ENCODE measurements at places on chromosomes 6 and 20.

DNA sequence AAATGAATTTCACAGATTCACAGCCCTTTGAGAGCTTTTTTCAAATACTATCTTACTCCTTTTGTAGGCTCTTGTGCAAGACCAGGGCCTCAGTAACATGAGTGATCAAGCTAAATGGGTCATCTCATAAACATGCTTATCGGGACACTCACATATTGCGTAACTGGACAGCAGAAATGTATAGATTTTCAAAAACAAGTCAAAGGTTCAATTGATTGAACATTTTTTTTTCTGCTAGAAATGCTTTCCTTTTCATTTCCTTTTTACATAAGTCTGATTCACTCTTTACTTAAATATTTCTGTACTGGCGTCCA lies 8.7 kb upstream of the SALL4 start:
- H3K27me3 ChIP-seq = peaks cover 27% of the 10 kb centered on the region
- no peaks in the 10 kb centered on the region for H3K36me3 ChIP-seq
- no peak overlapping the region for H3K27ac ChIP-seq
- DNase-seq = no peak
- no peaks in the 10 kb centered on the region for H3K4me1 ChIP-seq

DNA sequence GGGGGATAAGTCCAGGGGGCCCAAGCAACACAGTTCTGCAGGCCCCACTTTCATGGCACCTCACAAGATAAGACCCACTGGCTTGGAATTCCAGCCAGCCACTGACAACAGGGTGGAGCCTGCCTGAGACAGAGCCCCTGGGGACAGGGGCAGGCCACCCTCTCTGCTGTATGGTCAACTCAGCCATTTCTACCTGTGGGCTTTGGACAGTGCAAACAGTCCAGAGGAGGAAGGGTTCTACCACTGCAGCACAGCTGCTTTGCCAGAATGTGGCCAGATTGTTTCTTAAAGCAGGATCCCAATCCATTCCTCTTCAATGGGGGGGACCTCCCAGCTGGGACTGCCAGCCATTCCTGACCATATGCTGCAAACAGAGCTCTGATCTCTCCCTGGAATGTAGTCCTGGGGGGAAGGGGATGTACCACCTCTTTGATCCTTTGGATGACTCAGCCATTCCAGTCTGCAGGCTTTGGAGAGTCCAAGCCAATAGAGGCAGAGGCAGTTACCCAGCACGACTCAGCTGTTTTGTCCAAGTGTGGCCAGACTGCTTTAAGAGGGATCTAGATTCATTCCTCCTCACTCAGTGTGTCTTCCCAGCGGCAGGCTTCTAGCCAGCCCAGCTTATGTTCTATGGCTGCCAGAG lies 842.2 kb downstream of the EPHA7 start:
- H3K4me1 ChIP-seq = no peaks in the 10 kb centered on the region
- DNase-seq = no peak
- H3K36me3 ChIP-seq = no peaks in the 10 kb centered on the region

DNA sequence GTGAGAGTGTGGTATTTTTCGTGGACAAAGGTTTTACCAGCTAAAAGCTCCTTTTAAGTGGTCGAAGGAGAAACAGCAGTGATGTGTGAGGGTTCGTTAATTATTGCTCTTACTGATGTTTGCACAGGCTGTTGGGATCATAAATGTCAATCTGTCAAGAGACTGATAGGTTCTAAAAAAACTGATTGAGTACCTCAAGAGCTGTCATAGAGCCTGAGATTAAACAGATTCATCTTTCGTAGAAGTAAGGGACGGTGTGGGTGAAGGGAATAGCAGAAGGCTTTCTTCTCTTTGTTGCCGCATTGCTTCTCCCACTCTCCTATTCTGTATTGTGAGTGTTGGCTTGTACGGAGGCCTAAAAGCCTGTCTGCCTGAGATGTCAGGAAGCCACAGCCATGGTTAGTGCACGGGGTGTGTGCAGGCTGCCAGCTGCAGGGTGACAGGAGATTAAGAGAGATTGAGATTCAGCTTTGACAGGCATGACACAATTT lies 291.0 kb downstream of the ZFAND3 start:
- no peak overlapping the region for H3K4me3 ChIP-seq
- H3K27me3 ChIP-seq = no peaks in the 10 kb centered on the region
- H3K36me3 ChIP-seq = peaks cover under 1% of the 10 kb centered on the region

DNA sequence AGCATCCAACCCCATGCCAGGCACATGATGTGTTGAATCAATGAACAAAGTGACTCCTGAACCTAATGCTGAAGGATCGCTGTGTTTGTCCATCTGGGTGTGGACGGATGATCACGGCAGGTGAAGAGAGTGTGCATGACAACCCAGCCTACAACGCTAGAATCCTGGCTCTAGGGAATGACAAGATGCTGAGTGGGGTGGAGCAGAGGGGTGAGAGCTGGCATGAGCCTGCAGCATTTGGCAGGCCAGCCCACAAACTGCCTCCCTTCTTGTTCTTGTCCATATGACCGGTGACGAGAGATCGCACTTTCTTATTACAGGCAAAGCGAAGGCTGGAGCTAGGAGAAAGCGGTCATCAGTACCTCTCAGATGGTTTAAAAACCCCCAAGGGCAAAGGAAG lies 54.7 kb upstream of the CDKAL1 start:
- no peak overlapping the region for H3K27ac ChIP-seq
- H3K27me3 ChIP-seq = no peaks in the 10 kb centered on the region
- no peak for DNase-seq

GRCh38 chr6:160431226-160431625 lies 83.0 kb downstream of the SLC22A3 start:
- peaks cover 27% of the 10 kb centered on the region for H3K27me3 ChIP-seq
- no peak for DNase-seq
- H3K4me1 ChIP-seq = peaks cover 11% of the 10 kb centered on the region
- no peak overlapping the region for H3K4me3 ChIP-seq
- H3K27ac ChIP-seq = no peak overlapping the region

GRCh38 chr6:113450061-113450465 lies 407.1 kb upstream of the MARCKS start:
- H3K36me3 ChIP-seq = no peaks in the 10 kb centered on the region
- H3K27me3 ChIP-seq = no peaks in the 10 kb centered on the region

GRCh38 chr20:58627212-58628072 lies 23.6 kb upstream of the STX16 start:
- no peak overlapping the region for H3K27ac ChIP-seq
- H3K4me3 ChIP-seq = no peak overlapping the region
- H3K36me3 ChIP-seq = no peaks in the 10 kb centered on the region
- no peak for DNase-seq
- H3K27me3 ChIP-seq = no peaks in the 10 kb centered on the region

DNA sequence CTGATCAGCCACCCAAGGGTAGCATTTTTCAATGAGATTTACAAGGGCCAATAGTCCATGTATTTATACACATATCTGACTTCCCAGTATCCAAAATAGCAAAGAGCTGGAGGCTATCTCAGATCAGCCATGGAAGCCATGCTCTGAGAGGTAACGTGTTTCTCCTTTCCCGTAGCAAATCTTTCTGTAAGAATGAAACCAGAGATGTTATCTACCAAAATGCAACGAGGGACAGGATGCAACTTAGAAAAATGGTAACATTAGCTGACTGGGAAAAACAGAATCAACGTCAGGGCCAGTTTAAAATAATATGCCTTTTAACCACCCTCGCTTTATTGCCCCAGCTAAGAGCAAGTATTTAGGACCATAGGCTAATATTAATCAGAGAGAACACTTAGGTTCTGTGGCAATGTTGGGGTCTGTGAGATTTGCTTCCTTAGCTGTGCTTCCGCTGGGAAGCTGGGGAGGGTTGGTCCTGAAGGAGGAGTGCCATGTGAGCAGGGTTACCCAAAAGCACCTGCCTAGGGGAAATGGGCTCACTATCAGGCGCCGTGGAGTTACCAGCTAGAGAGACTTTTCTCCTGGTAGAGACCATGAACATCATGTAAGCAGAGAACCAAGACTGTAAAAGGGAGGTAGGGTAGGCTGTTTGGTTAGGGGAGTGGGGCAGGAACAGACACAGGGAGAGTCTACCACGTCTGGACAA lies 1.2 kb downstream of the ZNF831 start:
- peaks cover 74% of the 10 kb centered on the region for H3K4me1 ChIP-seq
- peak overlapping the region; percentile 83 for H3K4me3 ChIP-seq
- H3K27ac ChIP-seq = peak overlapping the region; percentile 98

DNA sequence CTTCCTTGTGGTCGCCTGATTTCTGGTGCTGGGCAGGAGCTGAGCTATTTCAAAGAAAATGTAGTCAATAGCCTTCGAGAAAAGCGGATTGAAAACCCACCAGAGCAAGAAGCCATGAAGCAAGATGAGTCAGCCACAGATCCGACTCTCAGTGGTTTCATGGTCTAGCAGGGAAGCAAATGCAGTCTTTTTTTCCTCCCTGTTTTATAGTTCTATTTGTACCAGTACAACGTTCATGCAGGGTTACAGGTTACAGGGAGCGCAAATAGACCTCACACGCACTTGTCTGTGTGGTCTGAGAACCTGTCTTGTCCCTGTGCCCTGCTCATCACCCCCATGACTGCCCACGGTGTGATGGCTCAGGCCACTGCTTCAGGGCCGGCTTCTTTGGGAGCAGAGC lies 309.8 kb upstream of the SUPT3H start:
- peaks cover 18% of the 10 kb centered on the region for H3K4me1 ChIP-seq
- peaks cover 4% of the 10 kb centered on the region for H3K27me3 ChIP-seq
- H3K4me3 ChIP-seq = no peak overlapping the region
- H3K27ac ChIP-seq = peak overlapping the region; percentile 35
- DNase-seq = peak; percentile 56

DNA sequence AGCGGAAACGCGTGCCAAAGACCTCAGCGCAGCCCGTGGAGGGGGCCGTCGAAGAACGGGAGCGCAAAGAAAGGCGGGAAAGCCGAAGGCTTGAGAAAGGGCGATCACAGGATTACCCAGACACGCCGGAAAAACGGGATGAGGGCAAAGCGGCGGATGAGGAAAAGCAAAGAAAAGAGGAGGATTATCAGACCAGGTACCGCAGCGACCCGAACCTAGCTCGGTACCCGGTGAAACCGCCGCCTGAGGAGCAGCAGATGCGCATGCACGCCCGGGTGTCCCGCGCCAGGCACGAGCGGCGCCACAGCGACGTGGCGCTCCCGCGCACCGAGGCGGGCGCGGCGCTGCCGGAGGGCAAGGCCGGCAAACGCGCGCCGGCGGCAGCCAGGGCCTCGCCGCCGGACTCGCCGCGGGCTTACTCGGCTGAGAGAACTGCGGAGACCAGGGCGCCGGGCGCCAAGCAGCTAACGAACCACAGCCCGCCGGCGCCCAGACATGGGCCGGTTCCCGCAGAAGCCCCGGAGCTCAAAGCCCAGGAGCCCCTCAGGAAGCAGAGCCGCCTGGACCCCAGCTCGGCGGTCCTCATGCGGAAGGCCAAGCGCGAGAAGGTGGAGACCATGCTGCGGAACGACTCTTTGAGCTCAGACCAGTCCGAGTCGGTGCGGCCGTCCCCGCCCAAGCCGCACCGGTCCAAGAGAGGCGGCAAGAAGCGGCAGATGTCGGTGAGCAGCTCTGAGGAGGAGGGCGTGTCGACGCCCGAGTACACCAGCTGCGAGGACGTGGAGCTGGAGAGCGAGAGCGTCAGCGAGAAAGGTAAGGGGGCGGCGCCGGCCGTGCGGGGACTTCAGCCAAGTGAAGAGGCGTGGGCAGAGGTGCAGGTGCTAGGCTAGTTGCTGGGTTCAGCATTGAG lies 296.2 kb downstream of the RIMS1 start:
- no peak for DNase-seq
- H3K4me3 ChIP-seq = no peak overlapping the region
- peaks cover 30% of the 10 kb centered on the region for H3K27me3 ChIP-seq
- peak overlapping the region; percentile 60 for H3K27ac ChIP-seq
- H3K36me3 ChIP-seq = no peaks in the 10 kb centered on the region

DNA sequence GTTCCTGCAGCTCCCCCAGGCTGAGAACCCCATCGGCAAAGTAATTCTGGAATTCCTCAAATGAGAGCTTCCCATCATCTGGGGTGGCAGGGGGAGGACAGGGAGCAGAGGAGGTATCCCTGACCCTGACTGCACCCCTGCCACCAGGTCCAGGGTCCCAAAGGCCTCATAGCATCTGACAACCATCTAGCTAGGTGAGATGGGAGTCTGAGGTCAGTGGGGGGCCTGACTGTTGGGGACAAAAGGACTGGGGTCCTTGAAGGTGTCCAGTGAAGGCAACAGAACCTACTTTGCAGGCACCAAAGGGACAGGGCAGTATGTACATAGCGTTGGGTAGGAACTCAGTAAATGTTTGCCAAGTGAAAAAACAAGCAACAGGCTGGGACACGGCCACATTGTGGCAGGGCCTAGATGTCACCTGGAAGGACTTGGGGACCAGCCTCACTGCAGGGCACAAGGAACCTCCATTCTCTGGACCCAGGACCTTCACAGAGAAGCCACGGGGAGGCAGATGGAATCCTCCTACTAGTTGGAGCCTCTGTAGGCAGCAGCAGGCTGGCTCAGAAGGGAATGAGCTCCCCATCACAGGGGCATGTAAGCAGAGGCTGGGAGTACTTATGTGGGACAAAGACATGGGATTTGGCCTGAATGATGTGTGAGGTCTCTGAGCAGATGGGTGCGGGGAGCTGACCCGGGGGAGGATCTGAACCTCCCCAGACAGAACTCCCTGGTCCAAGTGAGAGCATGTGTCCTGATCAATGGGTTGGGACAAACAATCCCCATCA lies 3.3 kb downstream of the NECAB3 start:
- no peak overlapping the region for H3K4me3 ChIP-seq
- H3K27ac ChIP-seq = peak overlapping the region; percentile 42
- DNase-seq = no peak
- peaks cover 50% of the 10 kb centered on the region for H3K4me1 ChIP-seq
- no peaks in the 10 kb centered on the region for H3K27me3 ChIP-seq
- H3K36me3 ChIP-seq = peaks cover 2% of the 10 kb centered on the region
